ENCODE measurements at places on chromosomes 11 and 22. TPM values are rescaled to one million over a fixed set of nuclear protein-coding genes. Genes with fewer than 3 reads are reported as not detected.

CD3D gene
- total RNA-seq = not detected

OSBP gene
- total RNA-seq = 60.5 TPM

HTATIP2 gene
- total RNA-seq = 5.7 TPM

GP1BB gene
- 6.8 TPM for total RNA-seq

SLC22A12 gene
- total RNA-seq = not detected

OR8D4 gene
- total RNA-seq = under 0.01 TPM

CCDC116 gene
- total RNA-seq = not detected

MPPED2 gene
- total RNA-seq = 15.7 TPM

NRIP3 gene
- 1.0 TPM for total RNA-seq

SERPING1 gene
- total RNA-seq = 15.1 TPM

MB gene
- total RNA-seq = 84.5 TPM

TREH gene
- 0.52 TPM for total RNA-seq

PATE2 gene
- not detected for total RNA-seq

NXPE4 gene
- total RNA-seq = not detected

TRIM48 gene
- not detected for total RNA-seq

C22orf39 gene
- 29.2 TPM for total RNA-seq

LDHAL6A gene
- total RNA-seq = not detected

HBB gene
- total RNA-seq = 3,814 TPM

ARL14EP gene
- 26.1 TPM for total RNA-seq
